ENCODE measurements at places on chromosomes 3 and 15.

DNA sequence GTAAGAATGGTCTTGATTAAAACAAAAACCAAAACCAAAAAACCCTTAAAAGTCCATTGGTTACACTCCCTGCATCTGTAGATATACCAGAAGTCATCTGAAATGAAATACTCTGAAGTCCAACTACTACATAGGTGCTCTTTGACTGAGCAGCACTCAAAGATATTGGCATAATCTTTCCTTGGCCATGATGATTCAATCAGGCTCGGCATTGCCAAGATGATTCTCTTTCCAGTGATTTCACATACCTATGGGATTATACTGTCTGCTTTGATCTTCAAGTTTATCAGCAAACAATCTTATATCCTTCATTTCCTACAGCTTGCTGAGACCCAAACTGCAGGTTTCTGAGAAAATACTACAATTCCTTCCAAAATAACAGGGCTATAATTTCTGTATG lies 35.9 kb upstream of the DIPK2A start:
- no peak for DNase-seq

GRCh38 chr15:33506781-33507296 lies 196.1 kb downstream of the RYR3 start:
- DNase-seq, result no peak

- DNase-seq, result no peak
Observed at GRCh38 chr3:190252080-190252479, 70.2 kb downstream of the CLDN1 start.

GRCh38 chr3:171049861-171050444 lies 23.4 kb upstream of the SLC2A2 start:
- DNase-seq, result no peak

- no peak for DNase-seq
Observed at GRCh38 chr15:73344056-73344455, 24.7 kb downstream of the HCN4 start.

DNA sequence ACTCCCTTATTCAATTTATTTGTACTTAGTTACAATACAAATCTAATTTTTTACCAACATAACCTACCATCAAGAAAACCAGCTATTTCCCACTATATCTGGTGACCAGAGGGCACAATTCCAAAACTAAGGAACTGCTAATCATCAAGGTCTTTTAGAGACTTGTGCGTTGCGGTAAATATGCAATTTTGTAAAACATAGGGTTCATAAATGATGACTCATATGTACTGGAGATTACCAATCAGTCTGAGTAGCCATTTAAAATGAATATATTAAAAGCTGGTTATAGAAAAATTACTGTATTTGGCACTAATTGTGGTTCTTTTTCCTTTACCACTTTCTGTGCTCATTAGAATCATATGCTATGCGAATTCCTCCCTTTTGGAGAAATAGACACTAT lies 859.6 kb downstream of the ROBO1 start:
- no peak for DNase-seq

- DNase-seq, result no peak
Observed at GRCh38 chr3:44827196-44827595, 34.5 kb upstream of the TMEM42 start.

- no peak for DNase-seq
Observed at GRCh38 chr3:53473422-53473821, 21.0 kb upstream of the CACNA1D start.

DNA sequence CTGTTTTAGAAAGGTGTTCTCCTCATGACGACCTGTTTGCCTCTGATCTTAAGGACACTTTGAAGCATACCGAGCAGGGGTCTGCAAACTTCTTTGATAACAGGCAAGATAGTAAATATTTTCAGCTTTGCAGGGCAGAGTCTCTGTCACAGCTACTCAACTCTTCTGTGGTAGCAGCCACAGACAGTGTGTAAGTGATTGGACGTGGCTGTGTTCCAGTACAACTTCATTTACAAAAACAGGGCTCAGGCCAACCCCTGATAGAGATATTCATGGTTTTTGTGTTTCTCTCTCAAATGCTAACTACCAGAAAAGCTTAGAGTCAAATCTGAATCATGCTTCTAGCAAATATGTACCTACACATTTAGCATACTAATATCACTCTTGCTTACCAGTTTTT lies 51.5 kb downstream of the TGFBR2 start:
- DNase-seq, result no peak

DNA sequence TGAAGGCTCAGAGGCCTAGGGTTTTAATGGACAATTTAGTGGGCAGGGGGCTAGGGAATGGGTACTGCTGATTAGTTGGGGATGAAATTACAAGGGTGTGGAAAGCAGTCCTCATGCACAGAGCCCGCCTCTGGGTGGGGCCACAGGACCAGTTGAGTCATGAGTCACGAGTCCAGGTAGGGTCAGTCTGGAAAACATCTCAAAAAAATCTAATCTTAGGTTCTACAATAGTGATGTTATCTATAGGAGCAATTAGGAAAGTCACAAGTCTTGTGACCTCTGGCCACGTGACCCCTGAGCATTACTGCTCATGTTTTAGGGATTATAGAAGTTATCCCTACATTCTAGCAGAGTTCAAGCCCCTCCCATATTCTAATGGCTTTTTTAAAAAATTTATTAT lies 18.6 kb upstream of the IREB2 start:
- no peak for DNase-seq
